NCI-H1417 (cell line): ENCODE measurements at places on chromosomes 11 and 22.
A peak's percentile ranks its signal among the peaks of the same experiment; 100 is the strongest.

DNA sequence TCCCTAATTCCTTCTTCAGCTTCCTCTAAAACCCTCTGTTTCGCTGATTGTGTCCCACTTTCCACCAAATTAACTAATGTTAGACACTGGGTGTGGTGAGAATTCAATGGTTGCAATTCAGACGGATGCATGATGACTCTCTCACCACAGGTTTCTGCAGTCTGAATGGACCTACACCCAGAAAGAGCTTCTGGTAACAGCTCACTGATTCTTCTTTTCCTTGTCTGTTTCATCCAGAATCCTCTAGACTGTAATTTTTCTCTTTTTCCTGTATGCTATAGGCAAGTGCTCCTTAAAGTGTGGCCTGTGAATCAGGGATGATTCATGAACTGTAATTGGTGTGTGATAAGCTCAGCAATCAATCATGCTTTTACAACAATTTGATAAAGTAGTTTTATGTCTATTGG lies 18.1 kb downstream of the MMP10 start:
- DNase-seq, result no peak

GRCh38 chr11:64235437-64236161 lies 1.2 kb downstream of the VEGFB start:
- no peak for DNase-seq

GRCh38 chr11:58654908-58655296 lies 32.4 kb downstream of the CNTF start:
- DNase-seq, result no peak

- no peak for DNase-seq
Measured at GRCh38 chr11:59542142-59542810, 30.9 kb downstream of the OR4D9 start.

- DNase-seq, result no peak
Measured at GRCh38 chr11:83278351-83278750, 7.8 kb downstream of the CCDC90B start.

GRCh38 chr11:86524620-86525352 lies 147.6 kb downstream of the ME3 start:
- DNase-seq, result peak; percentile 51

DNA sequence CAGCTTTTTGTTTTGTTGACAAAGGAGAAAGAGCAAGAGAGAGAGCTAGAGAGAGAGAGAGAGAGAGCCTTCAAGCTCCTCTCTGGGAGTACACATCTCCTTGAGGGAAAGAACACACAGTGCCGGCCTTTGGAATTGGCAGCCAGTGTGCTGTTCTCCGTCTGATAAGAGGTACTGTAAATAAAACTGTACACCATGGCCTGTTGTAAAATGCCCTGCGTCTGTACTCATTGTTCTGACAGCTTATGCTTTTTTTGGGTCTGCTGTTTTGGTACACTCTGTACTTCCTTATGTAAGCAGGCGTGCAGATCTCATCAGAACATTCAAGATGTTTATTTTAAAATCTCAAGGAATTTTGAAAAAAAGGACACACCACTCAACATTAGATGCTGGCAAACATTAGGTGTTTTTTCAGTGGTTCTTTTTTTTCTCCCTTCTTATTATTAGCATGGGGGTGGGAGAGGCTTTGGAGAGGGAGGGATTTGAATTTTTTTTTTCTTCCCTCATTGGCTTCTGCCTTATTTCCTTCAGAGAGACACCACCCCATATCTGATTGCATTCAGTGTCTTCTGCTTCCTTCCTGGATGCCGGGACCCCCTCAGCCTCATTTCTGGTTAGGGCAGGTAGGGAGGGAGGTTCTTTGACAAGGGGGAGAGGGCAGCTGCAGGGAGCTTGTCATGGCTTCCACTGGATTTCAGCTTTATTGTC lies 116.8 kb upstream of the NNMT start:
- peak; percentile 65 for DNase-seq

DNA sequence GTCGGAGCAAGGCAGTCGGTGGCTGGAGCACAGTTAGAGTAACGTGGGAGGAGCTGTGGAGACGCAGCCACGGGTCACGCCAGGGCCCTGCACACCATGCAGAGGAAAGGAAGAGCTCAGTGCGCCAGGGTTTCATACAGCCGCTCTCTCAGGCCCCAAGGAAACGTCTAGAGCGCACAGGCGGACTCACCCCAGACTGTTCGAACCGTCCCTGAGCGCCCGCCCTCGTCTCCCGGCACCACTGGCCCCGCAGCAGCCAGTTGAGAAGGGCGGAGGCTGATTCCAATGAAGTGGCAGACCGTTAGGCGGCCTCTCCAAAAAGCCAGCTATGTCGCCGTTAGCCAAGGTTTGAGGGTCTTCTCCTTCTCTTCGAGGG lies 483 bp upstream of the HYLS1 start:
- DNase-seq, result peak; percentile 97

- DNase-seq, result no peak
Measured at GRCh38 chr11:46034041-46034440, 87.2 kb downstream of the PHF21A start.

DNA sequence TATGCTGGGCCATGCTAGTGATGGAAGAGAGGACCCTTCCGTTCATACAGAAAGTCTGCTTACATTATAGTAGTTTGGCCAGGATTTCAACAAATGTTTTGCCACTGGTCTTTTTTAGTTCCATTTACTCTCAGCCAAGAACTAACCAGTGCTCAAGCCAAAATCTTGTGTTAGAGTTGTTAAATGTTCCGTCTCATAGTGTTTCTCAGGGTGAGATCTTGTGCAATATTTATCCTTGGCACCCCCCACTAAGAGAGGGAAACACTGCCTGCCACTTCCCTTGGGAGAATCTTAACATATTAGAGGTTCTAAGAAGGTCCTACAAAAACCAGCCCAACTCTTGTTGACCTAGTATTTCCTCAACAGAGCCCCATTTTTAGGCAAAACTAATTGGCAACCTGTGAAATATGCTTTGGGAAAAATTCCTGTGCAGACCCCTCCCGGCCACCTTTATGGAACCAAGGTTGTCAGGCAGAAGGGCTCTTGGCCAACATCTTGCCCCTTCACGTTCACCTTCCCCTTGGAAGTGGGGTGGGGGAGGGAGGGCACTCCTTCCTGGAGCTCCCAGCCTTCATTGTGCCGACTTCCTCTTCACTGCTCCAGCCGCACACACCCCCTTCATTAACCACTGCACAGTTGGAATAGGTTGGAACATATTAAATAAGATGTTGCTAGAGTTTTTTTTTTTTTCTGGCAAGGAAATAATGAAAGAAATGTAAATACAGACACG lies 173.2 kb upstream of the SORL1-AS1 start:
- DNase-seq, result no peak

DNA sequence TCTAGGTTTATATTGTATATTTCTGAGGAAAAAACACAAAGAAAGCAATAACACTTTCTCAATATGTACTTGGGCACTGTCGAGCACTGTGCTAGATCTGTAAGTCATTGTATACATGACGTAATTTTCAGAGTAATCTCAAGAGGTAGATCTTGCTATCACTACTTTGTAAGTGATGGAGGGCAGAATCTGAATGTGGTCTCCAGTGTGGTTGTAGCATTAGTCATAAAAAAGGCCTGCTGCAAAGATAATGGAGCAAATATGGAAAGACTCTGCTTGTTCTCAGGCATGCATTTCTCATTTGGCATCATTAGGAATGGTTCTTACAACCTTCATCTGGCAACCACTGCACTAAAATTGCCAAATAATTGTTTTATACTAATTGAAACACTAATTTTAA lies 419.8 kb upstream of the CCDC179 start:
- DNase-seq, result no peak
